T-helper 1 cell (primary cell): ENCODE measurements at places on chromosomes 1 and 21.

DNA sequence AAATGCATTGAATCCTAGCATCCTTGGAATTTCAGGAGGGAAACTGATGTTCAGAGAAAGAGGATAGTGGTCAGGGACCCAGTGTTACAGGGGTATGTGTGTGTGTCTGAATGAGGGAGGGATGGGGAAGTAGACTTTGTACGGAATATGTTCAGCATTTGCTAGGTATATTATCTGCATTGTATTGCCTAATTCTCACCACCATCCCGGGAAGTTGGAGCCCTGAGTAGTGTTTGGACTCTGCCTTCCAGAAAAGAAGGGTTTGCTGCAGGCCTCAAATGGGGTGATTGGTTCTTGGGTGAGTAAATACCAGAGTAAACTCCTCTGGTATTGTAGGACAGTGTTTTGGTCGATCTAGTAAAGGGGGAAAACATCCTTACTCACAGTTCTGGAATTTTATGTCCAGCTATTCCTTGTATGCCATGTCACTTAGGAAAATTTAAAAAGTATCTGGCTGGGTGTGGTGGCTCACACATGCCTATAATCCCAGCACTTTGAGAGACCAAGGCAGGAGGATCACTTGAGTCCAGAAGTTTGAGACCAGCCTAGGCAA is 7.1 kb upstream of the ZNF496 start:
- DNase-seq, result no peak

GRCh38 chr1:68384321-68384813 is 65.4 kb downstream of the RPE65 start:
- DNase-seq, result no peak

GRCh38 chr1:186834399-186834958 is 5.7 kb downstream of the PLA2G4A start:
- no peak for DNase-seq

- DNase-seq, result no peak
Observed at GRCh38 chr1:186564582-186564981, 103.7 kb upstream of the PDC start.

DNA sequence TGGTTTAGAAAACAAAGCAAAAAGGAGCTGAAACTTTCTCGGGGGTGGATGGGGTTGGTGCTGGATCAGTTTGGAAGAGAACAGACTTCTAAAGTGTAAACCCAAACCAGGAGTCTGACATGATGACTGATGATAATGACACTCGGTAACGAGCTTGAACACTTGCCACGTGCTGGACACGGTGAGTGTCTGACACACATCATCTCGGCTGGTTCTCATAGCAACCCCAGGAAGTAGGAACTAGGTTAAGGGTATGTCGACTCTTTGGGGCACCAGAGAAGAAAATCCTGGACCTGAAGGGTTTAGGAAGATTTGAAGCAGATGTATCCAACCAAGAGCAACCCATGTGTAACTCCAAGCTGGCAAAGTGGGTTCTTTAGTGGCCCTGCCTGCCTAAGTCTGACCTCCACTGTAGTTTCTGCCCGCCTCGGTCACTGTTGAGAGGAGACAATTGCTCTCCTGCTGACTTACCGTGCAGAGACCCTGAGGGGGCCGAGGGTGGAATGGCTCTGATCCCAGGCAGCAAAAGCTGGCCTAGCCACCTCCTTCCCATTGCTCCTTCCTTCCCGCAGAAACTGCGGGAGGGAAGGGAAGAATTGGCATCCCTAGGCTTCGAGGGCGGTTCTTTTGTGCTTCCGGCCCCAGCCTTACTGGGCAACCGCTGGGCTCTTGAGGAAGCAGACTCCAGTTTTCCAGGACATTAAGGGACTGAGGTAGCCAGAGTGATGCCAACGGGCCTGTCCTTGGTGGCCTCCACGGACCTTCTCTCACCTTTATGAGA is 156.0 kb downstream of the TOMM20 start:
- no peak for DNase-seq

DNA sequence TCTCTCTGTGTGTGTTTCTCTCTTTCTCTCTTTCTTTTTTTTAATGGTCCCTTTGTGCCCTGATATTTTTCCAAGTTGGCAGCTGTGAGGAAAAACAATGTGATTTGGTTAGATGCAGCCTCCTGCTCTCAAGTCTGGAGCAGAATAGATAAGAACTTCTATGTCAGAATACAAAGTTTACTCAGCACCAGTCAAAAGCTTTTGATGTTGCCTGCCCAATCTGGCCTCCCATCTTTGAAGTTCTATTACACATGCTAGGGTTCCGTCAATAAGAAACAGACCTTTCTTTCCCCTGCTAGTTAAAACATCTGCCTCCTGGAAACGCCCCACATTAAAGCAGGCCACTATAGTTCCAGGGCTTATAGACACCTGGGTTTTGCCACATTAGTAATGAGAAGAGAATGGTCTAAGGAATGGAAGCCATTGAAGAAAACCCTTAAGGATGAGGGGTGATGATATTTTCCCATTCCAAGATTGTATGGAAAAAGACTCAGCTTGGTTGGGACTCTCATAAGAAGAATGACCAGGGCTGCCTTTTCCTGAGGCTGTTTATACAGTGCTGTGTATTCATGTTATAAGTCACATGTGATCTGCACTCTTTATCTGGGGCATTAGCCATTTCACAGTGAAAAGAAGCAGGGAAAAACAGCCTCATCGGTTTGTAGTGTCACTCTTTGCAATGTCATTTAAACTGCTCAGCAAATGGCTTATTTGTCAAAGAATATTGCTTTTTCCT is 414.7 kb upstream of the PROX1 start:
- DNase-seq, result no peak

GRCh38 chr1:192933744-192934143 is 124.9 kb downstream of the RGS2 start:
- no peak for DNase-seq

DNA sequence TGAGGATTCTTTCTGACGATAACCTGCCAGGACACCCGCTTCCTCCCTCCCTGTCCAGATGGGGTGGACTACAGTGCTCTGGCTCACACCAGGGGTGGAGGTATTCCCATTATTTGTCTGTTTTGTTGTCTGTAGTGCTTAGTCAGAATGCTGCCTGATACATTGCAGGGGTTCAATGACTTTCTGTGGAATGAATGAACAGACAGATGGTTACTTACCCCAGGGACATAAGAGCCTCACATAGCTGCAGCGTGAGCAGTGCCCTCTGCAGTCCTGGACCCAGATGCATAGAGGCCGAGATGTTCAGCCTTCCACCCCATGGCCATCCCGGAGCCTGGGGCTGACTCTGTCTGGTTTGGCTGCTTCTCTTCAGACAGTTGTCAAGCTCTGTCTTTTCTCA is 13.0 kb upstream of the F3 start:
- no peak for DNase-seq

- no peak for DNase-seq
Observed at GRCh38 chr21:31142600-31142999, 104.3 kb upstream of the KRTAP19-8 start.

GRCh38 chr1:53967409-53968124 is 21.4 kb downstream of the LRRC42 start:
- DNase-seq, result no peak

- no peak for DNase-seq
Observed at GRCh38 chr1:31742462-31743212, 21.5 kb downstream of the ADGRB2 start.

DNA sequence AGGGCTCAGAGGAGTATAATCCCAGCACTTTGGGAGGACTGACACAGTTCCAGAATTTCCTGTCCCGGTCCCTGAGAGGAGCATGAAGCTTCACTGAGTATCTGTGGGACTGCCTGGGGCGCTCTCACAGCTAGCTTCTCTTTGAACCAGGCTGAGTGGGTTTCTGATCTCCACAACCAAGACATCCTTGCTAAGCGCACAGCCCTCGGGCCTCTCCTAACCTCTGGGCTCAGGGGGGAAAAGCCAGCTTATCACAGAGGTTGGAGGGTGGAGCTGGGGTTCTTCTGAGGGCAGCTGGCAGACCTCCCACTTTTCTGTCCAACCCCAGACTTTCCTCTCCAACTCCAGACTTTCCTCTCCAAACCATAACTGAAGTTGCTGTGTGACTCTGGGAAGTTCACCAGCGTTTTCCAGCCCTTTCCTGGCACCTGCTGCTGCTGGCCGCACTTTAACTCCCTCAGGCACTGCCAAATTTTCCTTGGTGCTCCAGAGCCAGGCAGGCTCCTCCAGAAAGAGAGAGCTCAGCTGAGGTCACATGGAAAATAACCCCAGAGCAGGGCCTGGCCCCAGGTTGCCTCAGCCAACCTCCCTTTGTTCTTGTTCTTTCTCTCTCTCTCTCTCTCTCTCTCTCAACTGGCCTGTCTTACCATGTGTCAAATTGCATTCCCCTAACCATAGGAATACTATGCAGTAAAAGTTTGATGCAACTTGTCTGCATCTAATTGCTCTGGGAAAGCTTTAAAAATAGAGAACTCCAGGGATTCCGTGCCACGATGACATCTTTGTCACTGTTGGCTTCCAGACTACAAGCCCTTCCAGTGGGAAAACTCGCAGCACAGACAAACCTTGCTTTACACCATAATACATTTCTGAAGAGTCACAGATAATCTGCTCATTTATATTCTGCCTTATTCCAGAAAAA is 49.5 kb downstream of the OLFML2B start:
- DNase-seq, result no peak

DNA sequence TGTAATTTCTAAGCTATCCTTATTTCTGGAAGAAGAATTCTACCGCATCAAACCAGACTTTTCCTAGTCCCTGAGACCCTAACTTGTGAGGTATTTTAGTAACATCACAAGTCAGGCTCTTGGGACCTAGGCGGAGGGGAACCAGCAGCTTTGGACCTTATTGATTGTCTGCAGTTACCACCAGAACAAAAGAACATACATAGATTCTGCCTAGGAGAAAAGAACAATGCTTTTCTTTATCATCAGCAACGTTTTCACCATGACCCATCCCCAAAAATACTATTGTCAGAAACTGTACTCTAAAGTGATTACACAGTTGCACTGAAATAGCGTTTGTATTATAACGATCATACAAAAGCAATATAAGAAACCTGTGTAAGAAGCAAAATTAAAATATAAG is 860.4 kb downstream of the USP25 start:
- DNase-seq, result no peak

DNA sequence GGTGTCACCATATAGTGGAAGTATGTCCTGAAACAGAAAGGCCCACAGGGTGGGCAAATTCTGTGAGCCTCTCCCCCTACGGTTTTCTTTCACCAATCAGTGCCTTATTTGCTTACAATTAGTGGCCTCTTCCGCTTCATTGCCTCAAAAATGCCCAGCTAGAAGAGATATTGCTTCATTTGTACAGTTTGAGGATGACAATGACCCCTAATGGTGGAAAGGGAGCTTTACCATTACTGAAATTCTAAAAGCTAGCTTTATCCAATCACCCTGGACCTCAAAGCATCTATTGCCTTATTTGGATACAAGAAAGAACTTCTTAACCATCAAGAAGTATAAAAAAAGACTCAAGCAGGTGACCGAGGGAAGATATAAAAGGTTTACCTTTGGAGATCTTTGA is 49.6 kb downstream of the LRRC71 start:
- DNase-seq, result no peak

DNA sequence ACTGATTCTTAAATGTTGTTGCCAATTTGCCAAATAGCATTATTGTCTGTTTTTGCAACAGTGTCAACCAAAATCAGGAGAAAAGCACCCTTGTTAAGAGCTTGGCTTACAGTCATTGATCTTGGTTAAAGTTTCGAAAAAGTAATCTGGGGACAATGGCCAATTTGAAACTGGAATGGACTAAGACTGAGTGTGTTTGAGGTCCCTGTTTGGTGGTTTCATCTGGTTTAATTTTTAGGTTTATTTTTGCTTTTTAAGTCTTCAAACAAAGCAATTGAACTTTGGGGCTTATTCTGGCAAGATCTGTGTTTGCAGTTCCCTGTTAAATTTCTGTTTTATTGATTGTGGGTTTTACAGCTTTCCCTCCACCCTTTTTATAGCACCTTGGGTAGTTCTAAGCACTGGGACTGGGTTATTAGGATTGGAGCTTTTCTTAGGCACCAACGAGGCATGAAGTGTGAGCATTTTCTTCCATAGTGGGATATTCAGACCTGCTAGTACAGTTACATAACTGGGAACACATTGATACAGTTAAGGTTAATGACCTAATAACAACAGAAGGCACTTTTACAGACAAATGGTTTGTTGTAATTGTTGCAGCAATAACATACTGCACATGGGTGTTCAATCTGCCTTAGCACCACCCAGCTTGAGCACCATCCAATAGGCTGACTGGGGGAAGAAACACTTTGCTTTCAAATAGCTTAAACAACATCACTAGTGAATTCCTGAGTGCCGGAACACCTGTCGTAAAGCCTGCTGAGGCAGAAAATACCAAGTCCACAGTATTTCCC is 40.6 kb upstream of the MAP10 start:
- DNase-seq, result no peak

GRCh38 chr1:68815632-68816031 is 318.8 kb upstream of the DEPDC1 start:
- DNase-seq, result no peak
